ENCODE measurements at places on chromosomes 2 and 18.

DNA sequence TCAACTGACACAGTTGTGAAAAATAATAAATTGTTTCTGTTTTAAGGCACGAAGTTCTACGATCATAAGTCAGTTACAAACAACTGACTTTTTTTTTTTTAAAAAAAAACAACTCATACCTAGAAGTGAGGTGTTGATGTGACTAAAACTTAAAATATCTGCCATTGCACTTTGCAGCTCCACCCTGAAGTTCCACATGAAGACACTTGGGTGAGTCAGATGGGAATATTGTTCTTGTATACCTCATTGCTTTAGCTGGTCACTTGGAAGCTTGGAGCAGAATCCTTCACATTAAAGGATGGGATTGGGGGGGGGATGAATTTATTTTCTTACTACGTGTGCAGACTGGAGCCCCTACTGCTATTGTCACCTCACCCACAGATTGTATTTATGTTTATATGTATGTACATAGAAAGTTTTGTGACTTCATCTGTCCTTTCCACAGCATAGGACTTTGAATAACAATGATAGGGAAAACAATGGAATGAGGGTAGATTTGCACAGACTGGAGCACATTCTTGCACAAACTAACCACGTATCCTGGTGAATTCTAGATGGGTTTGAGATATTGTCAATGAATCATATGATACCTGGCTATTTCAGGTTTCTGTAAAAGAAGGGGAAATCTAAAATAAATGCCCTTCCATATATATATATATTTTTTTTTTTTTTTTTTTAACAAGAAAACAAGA is 57.9 kb upstream of the ARHGAP15 start:
- DNase-seq: no peak

DNA sequence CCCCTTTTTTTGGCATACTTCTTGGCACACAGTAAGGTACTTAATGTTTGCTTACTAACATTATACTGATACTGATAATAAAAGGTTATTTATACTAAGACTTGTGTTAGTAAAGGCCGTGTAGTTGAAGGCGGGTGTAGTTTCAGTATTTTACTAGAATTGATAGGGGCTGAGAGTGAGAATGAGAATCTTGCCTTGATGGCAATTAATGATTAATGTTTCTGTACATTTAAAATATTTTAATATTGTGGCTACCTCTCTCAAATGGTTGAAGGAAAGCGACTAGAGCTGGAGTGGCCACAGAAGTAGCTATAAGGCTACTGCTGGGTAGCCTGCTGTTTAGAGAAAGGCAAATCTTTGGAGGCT is 29.3 kb downstream of the PELI1 start:
- DNase-seq: no peak

DNA sequence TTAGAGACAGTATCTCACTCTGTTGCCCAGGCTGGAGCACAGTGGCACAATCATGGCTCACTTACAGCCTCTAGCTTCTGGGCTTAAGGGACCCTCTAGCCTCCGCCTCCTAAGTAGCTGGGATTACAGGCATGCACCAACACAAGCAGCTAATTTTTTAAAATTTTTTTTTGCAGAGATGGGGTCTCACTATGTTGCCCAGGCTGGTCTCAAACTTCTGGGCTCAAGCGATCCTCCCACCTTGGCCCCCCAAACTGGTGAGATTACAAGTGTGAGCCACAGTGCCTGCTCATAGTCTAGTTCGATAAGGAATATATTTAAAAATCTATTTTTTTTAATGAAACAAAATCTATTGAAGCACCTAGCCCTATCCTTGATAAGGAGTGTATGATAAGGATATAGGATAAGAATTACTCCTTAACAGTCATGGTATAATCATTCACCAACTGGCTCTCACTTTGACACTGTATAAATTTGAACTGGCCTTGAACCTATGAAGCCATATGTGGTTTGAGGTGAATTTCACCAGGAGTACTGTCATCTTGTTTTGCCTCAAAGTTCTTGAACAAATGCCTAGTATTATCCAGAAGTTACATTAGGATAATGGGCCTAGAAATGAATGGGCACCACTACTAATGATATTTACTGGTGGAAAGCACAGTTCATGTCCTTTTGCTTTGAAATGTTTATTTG is 71.1 kb downstream of the EXOC6B start:
- no peak for DNase-seq

GRCh38 chr2:241902357-241902991 is 32.9 kb downstream of the RTP5 start:
- no peak for DNase-seq

DNA sequence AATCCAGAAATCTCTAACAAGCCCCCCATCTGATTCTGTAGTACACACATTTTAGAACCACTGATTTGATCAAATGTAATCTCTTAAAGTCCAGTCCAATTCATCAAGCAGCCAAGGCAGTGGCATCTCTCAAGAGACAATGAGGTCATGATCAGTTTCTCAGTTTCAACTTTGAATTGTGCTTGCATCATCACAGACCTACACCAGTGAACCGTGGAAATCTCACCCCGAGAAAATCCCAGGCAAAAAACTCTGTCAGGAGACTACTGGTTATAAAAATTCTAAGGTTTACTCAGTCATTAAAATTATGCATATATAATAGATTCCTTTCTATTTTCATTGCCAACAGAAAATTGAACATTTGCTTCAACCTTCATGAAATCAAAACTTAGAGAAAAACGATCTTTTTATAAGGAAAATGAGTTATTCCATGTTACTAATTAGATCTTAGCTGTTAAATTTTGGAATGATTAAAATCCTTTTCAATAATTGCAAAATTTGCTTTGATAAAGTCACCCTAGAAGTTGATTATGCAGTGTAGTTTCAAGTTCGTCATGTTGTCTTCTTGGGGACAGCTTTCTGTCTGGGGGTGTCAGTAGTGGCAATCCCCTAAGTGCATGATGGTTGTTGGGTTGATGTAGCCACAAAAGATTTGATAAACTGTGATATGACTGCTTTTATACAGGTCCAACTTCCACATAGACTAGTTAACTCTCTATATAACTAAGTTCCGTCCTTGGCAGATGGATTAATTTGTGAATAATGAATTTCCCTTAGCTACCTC is 235.0 kb downstream of the CAMKMT start:
- no peak for DNase-seq

- no peak for DNase-seq
These were observed 39.2 kb downstream of the FECH start for GRCh38 chr18:57547260-57547659.

- no peak for DNase-seq
These were observed 23.0 kb downstream of the DBI start for GRCh38 chr2:119389615-119390306.

- DNase-seq: no peak
These were observed 62.4 kb upstream of the TNP1 start for GRCh38 chr2:216922175-216922780.

DNA sequence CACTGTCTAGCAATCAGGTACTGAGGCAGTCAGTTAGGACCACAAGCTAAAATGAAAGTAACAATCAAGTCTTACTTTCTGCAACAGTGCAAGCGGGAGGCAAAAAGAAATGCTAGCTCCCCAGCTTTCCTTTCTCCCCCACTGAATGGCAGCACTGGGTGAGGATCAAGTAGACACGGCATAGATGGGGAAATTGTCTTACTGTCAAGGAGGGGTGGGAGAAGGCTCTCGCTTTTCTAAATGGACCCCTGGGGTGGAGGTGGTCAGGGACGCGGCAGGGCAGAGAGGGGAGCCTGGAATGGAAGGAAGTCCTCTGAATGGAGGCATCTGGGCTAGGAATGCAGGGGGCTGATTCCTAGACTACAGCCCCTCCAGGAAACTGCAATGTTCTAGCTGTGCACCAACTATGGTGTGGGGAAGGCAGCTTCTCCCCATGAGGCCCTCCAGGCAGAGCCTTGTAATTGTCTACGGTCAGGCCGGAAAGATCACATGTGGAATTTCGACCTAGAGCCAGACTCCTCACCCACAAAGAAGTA is 24.3 kb downstream of the METTL8 start:
- DNase-seq: no peak

DNA sequence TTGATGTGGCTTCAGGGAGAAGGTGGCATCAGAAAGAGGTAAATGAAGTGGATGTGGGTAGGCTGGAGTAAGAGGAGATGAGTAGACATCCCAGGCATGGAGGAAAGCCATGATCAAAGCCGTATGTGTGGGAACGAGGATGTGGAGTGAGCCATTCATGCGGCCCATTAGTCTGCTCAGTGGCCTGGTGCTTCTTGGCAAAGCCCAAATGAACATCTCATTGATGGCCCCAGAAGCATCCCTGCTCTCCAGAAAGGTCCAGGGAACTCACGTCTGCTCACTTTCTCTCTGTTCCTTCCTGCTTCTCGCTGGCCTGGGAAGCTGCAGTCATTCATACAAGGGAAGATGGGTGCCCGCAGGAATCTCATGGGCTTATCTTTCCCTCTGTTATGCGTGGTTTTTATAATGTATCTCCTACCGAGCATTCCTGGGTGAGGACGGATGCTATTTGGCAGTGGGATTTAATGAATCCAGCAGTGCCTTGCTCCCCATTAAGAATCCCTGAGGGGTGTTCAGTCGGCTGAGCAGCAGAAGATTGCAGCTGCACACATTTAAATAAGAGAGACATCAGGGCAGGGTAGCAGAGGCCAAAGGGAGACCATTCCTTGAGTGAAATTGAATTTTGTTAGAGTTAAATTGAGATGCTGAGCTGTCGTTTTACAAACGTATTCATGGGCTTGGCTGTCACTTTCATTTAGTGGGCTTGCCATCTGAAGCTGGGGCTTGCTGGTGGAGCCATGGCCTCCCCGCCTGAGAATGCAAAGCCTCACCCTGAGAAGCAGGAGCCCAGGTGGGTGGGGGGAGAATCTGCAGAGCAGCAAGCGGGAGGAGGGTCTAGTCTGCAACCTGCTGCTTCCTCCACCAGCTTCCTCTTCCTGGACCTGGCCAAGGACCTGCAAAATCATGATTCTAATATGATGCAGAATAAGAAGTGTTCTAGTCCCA is 64.5 kb downstream of the LYPD1 start:
- no peak for DNase-seq

GRCh38 chr2:73937899-73938298 is 11.2 kb downstream of the DGUOK start:
- DNase-seq: no peak

DNA sequence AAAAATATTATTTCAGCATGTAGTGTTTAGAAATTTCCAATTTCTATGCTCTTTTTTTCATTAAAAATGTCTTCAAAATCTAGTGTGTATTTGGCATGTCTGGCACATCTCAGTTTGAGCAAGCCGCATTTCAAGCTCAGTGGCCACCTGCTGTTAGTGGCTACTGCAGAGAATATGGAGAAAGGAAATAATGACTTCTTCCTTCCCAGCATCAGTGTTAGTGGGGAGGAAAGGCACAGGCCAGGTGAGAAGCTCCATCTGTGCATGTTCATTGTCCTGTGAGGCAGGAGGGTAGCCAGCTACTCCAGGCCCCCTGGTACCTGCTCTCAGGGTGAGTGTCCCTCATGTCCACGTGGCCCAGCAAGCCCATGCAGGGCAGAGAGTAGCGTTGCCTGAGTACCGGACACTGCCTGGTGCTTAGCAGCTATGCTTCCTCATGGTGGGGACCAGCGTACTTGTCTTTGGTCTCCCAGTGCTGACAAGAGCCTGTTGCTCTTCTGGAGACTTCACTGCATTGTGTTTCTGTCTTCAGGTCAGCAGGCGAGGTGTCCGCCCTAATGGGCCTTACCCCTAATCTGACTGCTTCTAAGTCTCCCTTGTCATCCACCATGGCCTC is 67.4 kb upstream of the CHMP1B start:
- no peak for DNase-seq
